ENCODE measurements at places on chromosomes 4 and X. TPM values are rescaled to one million over a fixed set of nuclear protein-coding genes. Genes with fewer than 3 reads are reported as not detected.

- DNase-seq, result no peak
Measured at GRCh38 chr4:129550281-129550785, 454.4 kb downstream of the C4orf33 start.

GRCh38 chr4:165384598-165384997, 5.8 kb downstream of the CPE start:
- DNase-seq, result no peak

DNA sequence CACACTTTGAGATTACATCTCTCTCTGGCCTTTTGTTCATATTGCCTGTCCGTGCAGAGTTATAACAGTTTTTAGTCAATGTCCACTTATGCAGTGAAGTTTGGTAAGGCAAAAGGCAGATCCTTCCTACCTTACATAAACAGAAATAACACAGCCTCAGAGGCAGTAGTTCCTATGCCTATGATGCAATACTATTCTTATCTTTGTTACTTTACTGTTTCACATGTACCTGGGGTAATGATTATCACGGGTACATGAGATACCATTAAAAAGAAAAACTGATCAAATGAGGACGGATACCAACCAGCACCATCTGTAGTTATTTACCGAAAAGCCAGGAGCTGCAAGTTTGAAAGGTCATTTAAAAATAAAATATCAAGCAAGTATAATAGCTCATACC, 166.8 kb downstream of the BTC start:
- no peak for DNase-seq

- no peak for DNase-seq
Measured at GRCh38 chr4:73127839-73128453, 58.4 kb upstream of the COX18 start.

Gene INTS6L
- total RNA-seq, result 19.7 TPM

Measured in K562 (cell line).